Activated CD4-positive, alpha-beta T cell treated with anti-CD3 and anti-CD28 coated beads, Interleukin-2, amount 10 ng/mL, durations not matched to agents 7 days and 5 days (primary cell): ENCODE measurements at places on chromosomes 6 and 20. TPM values are rescaled to one million over a fixed set of nuclear protein-coding genes. Genes with fewer than 3 reads are reported as not detected.

Gene HLA-DQB2
- 1.3 TPM for total RNA-seq

Gene CST1
- total RNA-seq: not detected

DNA sequence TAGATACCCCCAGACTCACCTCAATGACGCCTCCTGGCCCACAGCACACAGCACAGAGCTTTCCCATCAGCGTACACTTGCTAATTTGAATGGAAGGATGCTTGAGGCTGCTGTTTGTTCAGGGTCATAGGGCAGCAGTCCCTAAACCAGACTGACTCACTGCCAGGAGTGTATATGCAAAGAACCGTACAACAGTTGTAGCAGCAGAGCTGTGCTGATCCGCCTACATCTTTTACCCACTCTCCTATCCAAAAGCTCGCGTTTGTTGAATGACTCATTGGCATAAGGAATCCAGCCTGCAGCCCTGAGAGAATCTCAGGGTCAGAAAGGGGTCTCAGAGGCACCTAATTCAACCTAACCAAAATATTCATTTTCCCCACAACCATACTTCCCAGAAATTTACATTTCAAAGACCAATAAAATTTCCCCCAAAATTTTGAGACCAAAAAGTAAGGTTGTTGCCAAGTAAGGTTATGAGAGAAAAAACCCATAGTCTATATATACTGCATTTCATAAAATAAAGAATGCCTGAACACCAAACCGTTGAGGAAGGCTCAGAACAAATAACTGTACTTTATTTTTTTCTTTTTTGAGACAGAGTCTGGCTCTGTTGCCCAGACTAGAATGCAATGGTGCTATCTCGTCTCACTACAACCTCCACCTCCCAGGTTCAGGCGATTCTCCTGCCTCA is 35.3 kb upstream of the CCND3 start:
- no peak for DNase-seq

GRCh38 chr6:81785377-81785776 is 32.9 kb upstream of the TENT5A start:
- DNase-seq: no peak

- DNase-seq: no peak
These were observed 9.3 kb downstream of the TAF4 start for GRCh38 chr20:62056377-62056776.
